ENCODE measurements at places on chromosomes 12 and 14.
A peak's percentile ranks its signal among the peaks of the same experiment; 100 is the strongest.

DNA sequence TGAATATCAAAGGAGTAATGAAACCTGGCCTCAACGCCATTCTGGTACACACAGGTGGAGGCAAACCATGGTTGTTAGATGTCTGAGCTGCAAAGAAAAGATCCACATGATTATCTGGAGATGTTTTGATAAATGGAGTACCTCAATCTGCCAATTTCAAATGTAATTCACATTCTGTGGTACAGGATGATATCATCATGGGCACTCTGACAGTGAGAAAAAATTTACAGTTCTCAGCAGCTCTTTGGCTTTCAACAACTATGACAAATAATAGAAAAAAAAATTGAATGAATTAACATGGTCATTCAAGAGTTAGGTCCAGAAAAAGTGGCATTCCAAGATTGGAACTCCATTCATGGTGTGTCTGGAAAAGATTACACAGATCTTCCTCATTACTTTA is 17.3 kb downstream of the TMED8 start:
- DNase-seq: no peak

GRCh38 chr14:92646952-92647796 is 101.3 kb downstream of the LGMN start:
- DNase-seq: no peak

- no peak for DNase-seq
Measured at GRCh38 chr12:108482717-108483212, 32.3 kb upstream of the FICD start.

GRCh38 chr12:4725057-4725456 is 4.9 kb downstream of the GALNT8 start:
- DNase-seq: no peak

- no peak for DNase-seq
Measured at GRCh38 chr12:40229690-40230651, 5.2 kb downstream of the LRRK2 start.

GRCh38 chr12:47828976-47829482 is 9.3 kb upstream of the HDAC7 start:
- DNase-seq: peak; percentile 90

DNA sequence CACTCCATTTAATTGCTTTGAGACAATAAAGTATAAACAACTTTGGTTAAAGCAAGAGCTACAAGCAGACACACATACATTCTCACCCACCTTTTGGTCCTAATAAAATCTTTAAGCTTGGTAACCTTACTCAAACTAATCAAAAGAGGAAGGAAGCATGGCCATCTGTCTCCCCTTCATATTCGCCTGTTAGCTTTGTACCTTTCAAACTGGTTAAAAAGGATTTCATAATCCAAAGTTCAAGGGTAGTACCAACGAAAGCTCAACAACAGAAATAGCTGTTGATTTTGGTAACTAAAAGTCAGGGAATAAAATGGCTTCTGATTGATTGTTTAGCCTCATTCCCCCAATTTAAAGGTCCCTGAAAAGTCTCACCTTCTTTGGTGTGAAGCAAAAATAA is 456.9 kb downstream of the BCAT1 start:
- DNase-seq: no peak

DNA sequence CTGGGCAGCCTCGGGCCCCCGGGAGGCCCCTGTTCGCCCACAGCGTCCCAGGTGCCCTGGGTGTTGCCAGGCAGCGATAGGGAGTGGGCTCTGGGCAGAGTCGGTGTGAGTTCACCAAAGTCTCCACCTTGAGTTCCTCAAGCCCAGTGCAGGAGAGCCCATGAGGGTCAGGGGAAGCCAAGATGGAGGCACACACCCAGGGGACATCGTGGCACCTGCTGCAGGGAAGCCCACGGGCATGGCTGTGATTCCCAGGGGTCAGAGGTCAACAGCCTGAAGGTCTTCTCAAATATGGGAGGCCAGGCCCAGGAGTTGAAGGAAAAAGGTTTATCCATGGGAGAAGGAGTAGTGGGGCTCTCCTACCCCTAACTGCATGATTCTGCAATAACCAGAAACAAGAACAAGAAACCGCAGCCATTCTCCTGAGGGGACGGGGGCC is 148.8 kb downstream of the ADGRD1 start:
- DNase-seq: no peak

DNA sequence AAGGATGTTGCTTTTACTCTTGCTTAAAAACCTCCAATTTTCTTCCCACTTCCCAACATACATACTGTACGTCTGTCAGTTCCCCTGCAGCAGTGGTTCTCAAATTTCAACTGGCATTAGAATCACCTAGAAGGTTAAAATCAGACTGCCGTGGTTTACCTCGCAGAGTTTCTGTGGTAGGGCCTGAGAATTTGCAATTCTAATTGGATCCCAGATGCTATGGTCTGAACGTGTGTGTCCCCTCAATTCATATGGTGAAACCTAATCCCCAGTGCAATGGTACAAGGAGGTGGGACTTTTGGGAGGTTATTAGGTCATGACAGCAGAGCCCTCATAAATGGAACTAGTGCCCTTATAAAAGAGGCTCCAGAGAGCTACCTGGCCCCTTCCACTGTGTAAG is 226.9 kb downstream of the CRADD start:
- no peak for DNase-seq

- peak; percentile 61 for DNase-seq
Measured at GRCh38 chr12:132084621-132085290, 59.4 kb downstream of the DDX51 start.

DNA sequence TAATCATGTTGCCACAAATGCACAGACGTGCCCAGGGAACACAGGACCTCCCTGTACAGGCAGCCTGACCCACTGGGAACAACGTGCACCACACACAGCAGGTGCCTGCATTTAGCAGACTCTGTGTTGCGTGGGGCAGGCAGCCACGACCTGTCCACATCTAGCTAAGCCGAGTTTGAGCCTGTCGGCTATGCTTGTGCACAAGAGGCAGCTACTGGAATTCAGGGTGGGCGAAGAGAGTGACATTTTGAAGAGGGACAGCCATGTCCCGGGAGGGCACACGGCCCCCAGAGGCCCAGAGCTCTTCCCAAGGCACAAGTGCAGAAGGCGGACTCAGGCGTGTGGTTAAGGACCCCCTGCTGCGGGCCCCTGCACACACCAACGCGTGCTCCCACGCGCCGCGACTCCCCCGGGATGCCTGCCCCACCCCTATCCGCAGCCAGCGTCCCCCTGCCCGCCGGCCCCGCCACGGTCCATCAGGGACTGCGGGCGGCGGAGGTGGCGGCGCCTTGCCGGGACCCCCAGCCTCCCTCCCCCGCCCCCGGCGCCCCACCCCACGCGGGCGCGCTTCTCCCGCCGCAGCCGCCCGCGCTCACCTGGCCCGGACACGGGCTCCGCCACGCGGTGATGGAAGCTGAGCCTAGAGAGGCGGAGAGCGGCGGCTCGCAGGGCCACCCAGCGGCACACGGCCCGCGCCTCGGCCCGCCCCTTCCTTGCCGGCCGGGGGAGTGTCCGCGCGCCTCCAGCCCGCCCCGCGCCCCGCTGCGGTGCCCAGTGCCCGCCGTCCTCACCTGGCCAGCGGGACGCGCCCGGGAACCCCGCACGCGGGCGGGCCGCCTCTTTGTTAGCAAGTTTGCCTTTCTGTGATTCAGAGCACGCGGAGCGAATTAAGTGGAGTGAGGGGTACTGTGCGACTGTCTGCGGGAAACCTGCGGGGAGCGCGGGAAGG is 125.3 kb upstream of the PRMT8 start:
- no peak for DNase-seq

DNA sequence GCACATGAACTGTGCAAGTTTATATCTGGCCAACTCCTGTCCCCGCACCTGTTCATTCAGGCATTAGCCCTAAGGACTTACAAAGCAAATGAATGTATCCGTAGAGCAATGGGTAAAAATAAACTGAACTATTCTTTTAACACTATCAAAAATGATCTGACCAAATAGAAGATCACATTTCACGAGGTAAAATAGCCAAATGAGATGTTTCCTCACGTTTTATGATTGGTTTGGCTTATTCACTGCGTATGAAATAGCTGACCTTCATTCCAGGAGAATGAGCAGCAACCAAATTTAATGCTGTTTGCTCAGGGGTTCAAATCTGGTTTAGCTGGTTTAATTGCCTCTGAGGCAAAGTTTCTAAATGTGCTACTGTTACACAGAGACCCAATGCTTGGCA is 216.0 kb upstream of the EEA1 start:
- peak; percentile 51 for DNase-seq

GRCh38 chr14:70116278-70116677 is 72.5 kb downstream of the SLC8A3 start:
- no peak for DNase-seq

GRCh38 chr14:50215416-50215815 is 16.0 kb downstream of the SOS2 start:
- DNase-seq: no peak

DNA sequence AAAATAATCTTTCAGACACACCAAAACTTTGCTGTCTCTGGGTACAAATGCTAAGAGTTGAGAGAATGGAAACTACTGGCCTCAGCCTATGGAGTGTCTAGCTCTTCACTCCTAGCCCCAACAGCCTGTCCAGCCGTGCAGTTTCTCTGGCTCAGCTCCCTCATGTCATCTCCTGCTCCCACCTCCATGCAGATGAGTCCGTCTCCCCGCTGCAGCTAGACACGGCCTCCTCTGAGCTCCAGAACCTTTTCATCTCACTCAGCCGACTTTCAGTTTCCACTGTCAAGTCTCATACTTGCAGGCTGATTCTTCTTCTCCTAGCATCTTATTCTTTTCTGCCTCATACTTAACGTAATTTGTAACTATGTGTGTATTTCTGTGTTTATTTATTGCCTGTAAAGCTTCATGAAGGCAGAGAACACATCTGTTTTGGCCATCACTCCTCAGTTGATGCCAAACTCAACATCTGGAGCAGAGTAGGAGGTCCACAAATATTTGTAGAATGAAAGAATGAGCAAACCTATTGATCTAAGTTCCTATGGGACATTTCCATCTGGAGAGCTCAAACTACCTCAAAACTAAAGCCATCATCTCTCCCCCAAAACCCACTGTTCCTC is 139.8 kb upstream of the PWP1 start:
- DNase-seq: no peak

- no peak for DNase-seq
Measured at GRCh38 chr14:89351221-89351515, 65.9 kb downstream of the FOXN3 start.
